ENCODE measurements at places on chromosomes 11 and 22. TPM values are rescaled to one million over a fixed set of nuclear protein-coding genes. Genes with fewer than 3 reads are reported as not detected.

DNA sequence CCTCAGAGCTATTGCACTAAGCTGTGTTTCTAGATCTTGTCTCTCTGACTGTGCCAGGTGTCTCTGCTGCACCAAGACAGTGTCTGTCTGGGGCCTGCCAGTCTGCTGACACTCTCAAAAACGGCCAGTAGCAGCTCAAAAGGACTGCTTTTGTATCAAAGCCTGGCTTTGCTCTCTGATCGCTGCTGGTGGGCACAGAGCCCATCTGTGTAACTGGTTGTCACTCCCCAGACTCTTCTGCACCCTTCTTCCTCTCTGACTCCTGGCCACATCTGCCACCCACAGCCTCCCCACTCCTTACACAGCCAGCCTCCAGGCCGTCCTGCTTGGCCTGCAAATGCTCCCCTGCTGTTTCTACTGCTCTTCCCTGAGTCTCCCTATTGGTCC is 26.5 kb downstream of the MED15 start:
- no peak overlapping the region for H3K4me3 ChIP-seq
- no peaks in the 10 kb centered on the region for H3K27me3 ChIP-seq
- no peak overlapping the region for H3K27ac ChIP-seq
- peaks cover 6% of the 10 kb centered on the region for H3K36me3 ChIP-seq
- H3K4me1 ChIP-seq = peaks cover 2% of the 10 kb centered on the region

GRCh38 chr11:45607995-45608394 is 57.4 kb downstream of the CHST1 start:
- no peaks in the 10 kb centered on the region for H3K36me3 ChIP-seq
- DNase-seq = no peak
- H3K4me1 ChIP-seq = no peaks in the 10 kb centered on the region
- peaks cover 13% of the 10 kb centered on the region for H3K27me3 ChIP-seq
- no peak overlapping the region for H3K27ac ChIP-seq

DNA sequence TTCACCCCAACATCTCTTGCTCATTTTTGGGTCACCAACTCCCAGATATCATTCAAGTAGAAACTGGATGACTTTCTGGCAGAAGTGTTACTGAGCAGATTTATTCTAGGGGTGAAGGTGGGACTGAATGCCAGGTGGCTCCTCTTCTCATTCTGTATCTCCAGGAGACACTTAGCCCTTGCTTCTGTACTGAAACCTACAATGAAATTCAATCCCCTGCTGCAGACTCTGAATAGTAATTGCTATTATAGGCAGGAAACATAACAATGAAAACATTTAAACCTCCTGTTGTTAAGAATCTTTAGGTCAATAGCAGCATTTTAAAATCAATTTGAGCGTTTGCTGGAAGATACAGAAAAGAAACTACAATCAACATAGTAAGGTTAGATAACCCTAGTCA is 879.4 kb upstream of the TENM4 start:
- peaks cover 5% of the 10 kb centered on the region for H3K4me1 ChIP-seq
- no peaks in the 10 kb centered on the region for H3K36me3 ChIP-seq
- no peak overlapping the region for H3K27ac ChIP-seq
- no peak for DNase-seq
- H3K4me3 ChIP-seq = no peak overlapping the region

DNA sequence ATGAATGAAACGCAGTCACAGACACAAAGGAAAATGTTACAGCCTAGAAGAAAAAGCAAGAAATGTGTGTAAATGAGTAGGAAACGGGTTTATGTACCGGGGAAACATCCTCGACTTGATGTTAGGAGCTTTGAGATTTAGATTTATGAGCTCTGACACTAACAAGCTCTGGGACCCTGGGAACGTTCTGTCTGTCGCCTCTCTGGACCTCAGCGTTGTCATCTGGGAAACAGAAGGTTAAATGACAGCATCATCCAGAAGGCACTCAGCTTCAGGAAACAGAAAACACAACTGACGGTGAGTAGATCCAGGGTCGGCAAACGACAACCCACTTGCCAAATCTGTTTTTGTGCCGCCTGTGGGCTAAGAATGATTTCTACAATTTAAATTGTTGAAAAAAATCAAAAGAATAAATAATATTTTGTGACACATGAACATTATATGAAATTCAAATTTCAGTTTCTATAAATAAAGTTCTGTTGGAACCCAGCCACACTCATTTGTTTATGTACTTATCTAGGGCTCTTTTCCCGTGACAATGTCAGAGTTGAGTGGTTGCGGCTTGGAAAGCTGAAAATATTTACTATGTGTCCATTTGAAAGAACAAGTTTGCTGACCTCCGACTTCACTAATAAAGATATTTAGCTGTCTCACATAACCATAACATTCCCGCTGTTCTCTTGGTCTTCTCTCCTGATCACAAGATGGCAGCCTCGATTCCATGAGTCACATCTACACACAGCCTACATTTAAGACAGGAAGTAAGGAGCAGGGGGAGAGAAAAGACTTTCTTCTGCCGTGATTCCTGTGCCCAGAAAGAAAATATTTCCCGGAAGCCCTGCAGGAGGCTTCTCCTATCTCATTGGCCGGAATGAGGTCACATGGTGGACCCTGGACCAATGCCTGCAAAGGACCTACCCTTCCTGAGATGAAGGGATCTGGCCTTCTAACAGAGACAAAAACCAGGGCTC is 47.1 kb upstream of the SYT13 start:
- DNase-seq = no peak
- H3K36me3 ChIP-seq = no peaks in the 10 kb centered on the region
- peaks cover 39% of the 10 kb centered on the region for H3K27me3 ChIP-seq
- H3K4me3 ChIP-seq = no peak overlapping the region
- peaks cover 4% of the 10 kb centered on the region for H3K4me1 ChIP-seq
- no peak overlapping the region for H3K27ac ChIP-seq

- H3K27ac ChIP-seq = peak overlapping the region; percentile 94
- H3K27me3 ChIP-seq = peaks cover 10% of the 10 kb centered on the region
- DNase-seq = no peak
- H3K4me1 ChIP-seq = peaks cover 17% of the 10 kb centered on the region
- peak overlapping the region; percentile 82 for H3K4me3 ChIP-seq
Observed at GRCh38 chr11:6474413-6474792, 662 bp upstream of the TRIM3 start.

GRCh38 chr11:19819148-19819547 is 106.5 kb downstream of the NAV2 start:
- no peak overlapping the region for H3K4me3 ChIP-seq
- H3K27ac ChIP-seq = no peak overlapping the region
- H3K36me3 ChIP-seq = no peaks in the 10 kb centered on the region
- no peak for DNase-seq

- H3K27ac ChIP-seq = no peak overlapping the region
- H3K4me1 ChIP-seq = peaks cover 20% of the 10 kb centered on the region
- H3K36me3 ChIP-seq = peaks cover 14% of the 10 kb centered on the region
- no peaks in the 10 kb centered on the region for H3K27me3 ChIP-seq
- no peak overlapping the region for H3K4me3 ChIP-seq
Observed at GRCh38 chr11:108565653-108566052, 27.9 kb downstream of the EXPH5 start.

CBLIF gene
- 17.9 TPM for total RNA-seq

VPS11 gene
- total RNA-seq = 36.3 TPM
